ENCODE measurements at places on chromosomes 5 and 9.

GRCh38 chr9:23962101-23962500, 136.1 kb upstream of the ELAVL2 start:
- DNase-seq, result no peak

DNA sequence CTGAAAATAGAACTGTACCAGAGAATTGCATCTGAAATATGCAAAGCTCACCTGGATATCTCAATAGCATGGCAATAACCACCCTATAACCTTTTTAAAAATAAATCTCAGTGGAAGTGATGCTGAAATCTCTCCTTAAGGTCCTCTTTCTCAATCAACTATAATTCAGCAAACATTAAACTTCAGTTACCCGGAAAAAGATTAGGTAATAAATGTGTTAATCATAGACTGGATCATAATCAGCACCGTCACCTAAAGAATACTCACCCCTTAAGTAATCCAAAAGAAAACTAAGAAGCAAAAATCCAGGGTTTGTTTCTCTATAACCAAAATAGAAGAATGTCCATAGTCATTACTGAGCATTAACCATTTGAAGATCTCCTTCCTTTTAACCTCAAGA, 44.3 kb upstream of the DENND4C start:
- no peak for DNase-seq

DNA sequence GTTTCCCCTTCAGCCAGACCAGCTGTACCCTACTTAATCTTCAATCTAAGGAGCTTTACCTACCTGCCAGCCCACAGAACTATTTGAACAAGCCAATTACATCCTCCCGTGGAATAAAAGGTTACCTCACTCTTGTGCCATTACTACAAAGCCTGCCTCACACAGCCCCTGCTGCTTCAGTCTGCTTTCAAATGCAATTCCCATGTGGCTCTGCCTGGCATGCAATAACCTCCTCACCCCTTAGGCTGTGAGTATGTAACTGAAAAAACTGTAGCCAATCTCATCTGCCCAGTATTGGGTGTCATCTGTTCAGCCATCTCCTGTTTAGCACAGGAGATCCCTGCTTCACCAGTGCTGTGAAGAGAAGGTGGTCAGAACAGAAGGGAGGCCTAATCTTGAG, 6.1 kb upstream of the GCNT1 start:
- no peak for DNase-seq

GRCh38 chr5:83440826-83441225, 30.7 kb upstream of the VCAN start:
- no peak for DNase-seq

DNA sequence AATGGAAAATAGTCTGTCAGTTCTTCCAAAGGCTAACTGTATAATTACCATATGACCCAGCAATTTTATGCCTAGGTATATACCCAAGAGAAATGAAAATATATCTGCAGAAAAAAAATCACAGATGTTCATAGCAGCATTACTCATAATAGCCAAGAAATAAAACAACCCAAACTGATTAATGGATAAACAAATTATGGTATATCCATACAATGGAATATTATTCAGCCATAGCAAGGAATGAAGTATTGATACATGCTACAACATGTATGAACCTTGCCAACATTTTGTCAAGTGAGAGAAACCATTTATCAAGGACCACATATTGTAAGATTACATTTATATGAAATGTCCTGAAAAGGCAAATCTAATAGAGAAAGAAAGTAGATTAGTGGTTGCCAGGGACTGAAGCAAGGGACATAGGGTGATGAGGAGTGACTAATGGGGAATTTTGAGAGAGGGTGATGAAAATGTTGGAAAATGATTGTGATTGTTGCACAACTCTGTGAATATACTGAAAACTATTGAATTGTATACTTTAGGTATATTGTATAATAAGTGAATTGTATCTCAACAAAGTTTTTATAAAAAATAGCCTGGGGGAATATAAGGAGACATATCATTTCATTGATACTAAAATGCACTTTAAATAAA, 114.4 kb downstream of the PBX3 start:
- no peak for DNase-seq

DNA sequence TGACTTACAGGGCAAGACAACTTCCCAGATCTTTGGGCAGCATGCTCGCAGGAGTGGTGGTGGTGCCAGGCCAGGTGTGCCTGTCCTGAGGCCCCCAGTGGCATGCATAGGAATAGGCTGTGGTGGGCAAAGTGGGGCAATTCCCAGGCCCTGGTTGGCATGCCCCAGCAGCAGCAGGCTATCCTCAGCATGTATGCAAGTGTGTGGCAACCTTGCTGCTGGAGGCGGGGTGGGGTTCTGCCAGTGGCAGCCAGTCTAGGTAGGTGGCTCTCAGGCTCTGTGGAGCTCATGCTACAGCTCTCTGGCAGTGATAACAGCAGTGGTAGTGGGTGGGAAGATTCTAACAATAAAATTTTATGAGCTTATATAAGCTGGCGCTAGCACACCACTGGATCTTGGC, 27.7 kb upstream of the C6 start:
- DNase-seq, result no peak

DNA sequence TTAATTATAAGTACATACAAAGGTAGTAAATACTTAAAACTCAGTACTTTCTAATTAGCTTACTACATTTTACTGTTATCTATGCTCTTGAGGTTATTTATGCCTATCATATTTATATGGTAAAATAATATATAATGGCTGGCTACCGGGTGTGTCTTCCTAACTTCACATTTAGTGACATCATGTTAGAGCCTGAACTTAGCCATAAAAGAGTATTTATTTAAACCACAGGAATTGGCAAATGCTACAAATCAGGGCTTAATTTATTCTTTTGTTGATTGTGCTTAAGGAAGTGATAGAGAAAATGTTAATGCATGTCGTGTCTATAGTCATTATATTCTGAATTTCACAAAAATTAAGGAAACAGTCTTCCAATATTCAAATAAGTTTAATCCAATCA, 73.1 kb downstream of the NDUFAF2 start:
- DNase-seq, result no peak

- DNase-seq, result peak; percentile 52
Measured at GRCh38 chr9:6068983-6069382, 53.6 kb upstream of the RANBP6 start.

- no peak for DNase-seq
Measured at GRCh38 chr5:72407541-72407940, 87.4 kb downstream of the PTCD2 start.

DNA sequence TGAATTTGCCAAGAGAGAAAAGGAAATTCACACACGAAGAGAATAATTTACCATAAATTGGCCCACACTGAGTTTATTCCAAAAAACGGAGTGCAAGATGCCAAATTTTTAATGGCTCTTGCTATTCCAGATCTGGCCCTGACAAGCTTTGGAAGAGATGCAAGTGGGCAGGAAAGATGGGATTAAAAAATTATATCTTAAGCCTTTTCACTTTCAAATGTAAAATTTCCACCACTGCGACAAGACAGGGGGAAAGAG, 352.4 kb downstream of the GLIS3 start:
- no peak for DNase-seq

- DNase-seq, result no peak
Measured at GRCh38 chr5:130136300-130136699, 232.0 kb downstream of the CHSY3 start.

DNA sequence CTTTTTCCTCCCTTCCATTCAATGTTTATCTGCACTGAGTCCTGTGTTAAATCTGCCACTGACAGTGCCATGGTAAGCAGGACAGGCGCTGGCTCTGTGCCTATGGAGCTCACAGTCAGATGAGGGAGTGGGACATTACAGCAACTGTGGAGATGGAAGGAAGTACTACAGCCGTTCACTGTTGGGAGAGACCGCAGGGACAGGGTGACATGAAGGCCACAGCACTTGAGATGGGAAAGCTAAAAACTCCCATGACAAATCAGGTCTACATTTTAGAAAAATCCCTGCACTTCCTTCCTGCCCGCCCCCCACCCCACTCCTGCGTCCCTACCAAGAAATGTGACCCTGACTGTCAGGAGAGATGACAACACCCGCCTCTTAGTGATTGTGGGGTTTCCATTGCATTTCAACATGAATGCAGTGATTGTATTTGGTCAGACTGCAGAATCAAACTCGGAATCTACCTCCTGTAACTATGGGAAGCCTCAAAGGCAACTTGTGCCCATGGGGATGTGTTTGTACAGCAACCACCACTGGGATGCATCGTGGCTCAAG, 56.4 kb downstream of the GTF3C4 start:
- DNase-seq, result no peak

DNA sequence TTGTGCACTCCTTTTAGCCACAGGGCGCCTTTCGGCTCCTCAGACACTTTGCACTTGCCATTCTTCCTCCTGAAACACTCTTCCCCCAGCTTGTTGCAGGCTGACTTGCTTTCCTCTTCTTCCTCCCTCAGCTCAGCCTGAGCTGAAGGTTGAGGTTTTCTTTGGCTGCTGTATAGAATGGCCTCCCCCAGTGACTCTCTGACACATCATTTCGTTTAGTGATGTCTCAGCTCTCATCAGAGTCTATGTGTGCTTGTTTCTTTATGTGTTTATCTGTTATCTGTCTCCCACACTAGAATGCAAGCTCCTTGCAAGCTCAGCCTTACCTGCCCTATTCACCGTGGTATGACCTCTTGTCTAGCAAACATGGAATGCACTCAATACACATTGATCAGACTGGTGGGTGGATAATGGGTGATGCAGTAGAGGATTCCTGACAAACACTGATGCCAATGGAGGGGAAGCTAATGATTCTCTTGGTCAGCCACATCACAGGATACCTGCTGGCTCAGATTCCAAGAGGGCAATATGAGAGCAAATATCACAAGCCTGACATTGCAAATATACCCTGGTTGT, 112.9 kb upstream of the STC2 start:
- no peak for DNase-seq

DNA sequence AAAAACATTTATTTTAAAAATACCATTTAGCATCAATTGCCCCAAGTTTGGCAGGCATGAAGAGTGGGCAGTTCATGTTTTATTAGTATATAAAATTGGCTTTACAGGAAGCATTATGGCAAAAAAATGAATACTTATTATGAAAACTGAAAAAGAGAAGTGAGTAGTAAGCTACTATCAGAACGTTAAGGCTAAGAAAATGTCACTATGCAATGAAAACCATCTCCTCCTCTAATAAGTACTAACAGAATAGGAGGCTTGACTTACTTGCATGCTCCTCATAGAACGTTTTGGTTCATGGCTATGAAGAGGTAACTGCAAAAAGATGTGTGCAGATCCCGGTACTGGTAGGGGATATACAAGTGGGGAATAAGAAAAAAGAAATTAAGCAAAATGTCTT, 23.6 kb downstream of the TICAM2 start:
- DNase-seq, result peak; percentile 9

DNA sequence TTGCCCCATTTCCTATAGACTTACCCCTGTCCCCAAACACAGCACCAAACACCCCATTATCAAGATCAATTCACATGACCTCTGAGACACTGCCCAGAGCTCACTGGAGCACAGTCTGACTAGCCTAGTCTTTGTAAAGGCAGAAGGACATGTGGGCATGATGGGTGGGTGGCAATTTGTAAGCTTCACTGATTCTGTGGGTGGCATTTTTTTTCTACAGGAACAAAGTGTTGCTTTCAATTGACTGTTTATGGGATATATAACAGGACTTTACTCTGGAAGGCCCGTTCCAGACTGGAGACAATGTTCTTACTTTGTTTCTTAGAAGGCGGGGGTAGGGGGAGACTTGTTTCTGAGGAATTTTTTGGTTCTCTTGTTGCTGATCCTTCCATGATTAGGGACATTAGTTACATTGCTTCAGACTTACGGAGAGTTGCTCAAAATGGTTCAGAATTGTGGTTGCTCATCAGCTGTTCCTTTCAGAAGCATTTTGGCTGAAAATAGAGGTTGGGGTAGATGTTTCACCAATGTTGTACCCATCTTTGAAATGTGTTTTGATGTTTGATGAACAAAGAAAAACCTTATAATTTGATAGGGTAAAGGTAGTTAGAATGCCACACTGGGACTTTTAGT, 20.2 kb downstream of the NNT start:
- no peak for DNase-seq

- DNase-seq, result no peak
Measured at GRCh38 chr5:170782438-170782837, 1.1 kb upstream of the GABRP start.

DNA sequence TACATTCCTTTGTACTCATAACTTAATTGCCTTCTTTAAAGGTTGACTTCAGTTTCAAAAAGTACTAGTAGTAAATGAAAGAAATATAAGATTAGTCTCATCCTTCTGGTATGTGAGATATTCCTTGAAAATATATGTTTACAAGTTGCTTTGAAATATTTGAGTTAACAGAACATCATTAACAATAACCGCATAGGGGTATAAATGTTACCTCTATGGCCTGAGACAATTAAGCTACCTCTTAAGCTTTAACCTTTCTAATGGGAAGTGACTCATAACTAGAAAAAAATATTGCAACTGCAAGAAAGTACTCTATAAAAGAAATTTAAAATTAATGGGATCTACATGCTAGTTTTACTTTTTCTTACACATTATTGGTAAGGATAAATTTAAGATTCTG, 399.0 kb downstream of the CDH10 start:
- no peak for DNase-seq

GRCh38 chr9:95494022-95494415, 22.8 kb downstream of the PTCH1 start:
- no peak for DNase-seq

- DNase-seq, result no peak
Measured at GRCh38 chr5:80711938-80712337, 57.2 kb upstream of the DHFR start.

DNA sequence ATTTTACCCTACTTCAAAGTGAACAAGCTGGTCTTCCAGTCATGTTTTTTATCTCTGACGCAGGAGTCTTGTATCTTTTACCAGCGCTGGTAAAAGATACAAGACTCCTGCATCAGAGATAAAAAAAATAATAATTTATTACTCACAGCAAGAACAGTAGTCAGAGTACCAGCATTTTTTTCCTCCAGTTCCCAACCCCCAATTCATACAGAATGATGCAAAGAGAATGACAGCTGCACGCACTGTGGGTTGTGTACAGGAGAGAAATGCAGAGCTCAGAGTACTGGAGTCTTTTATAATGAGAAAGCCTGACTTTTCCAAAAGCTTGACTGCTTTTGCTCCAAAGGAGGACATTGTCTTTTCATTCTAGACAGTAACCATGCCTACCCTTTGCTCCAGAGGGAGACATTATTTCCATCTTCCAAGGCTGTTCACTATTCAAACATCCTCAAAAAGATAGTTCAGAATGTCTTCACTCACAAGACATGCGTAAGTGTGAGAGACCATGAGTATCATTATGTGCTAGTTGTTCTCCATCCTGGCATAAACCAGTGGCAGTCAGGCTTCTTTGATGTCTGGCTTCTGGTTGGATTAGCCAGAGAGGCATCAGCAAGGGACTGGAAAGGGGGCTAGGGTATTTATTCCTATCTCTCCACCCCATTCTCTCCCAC, 14.3 kb upstream of the RANBP6 start:
- DNase-seq, result no peak
